ENCODE measurements at places on chromosomes 3 and 15. TPM values are rescaled to one million over a fixed set of nuclear protein-coding genes. Genes with fewer than 3 reads are reported as not detected.

NRROS gene
- total RNA-seq, result 87.2 TPM

CHRM5 gene
- not detected for total RNA-seq

LRRIQ4 gene
- not detected for total RNA-seq

GPR27 gene
- total RNA-seq, result 0.50 TPM

MUSTN1 gene
- 1.4 TPM for total RNA-seq
